ENCODE measurements at places on chromosomes 16 and 17. TPM values are rescaled to one million over a fixed set of nuclear protein-coding genes. Genes with fewer than 3 reads are reported as not detected.

- no peaks in the 10 kb centered on the region for H3K27me3 ChIP-seq
- no peak overlapping the region for H3K27ac ChIP-seq
- H3K4me1 ChIP-seq, result peaks cover 9% of the 10 kb centered on the region
- H3K36me3 ChIP-seq, result peaks cover 3% of the 10 kb centered on the region
- DNase-seq, result no peak
- no peak overlapping the region for H3K4me3 ChIP-seq
These were observed 127.5 kb downstream of the MRTFB start for GRCh38 chr16:14198572-14198971.

DNA sequence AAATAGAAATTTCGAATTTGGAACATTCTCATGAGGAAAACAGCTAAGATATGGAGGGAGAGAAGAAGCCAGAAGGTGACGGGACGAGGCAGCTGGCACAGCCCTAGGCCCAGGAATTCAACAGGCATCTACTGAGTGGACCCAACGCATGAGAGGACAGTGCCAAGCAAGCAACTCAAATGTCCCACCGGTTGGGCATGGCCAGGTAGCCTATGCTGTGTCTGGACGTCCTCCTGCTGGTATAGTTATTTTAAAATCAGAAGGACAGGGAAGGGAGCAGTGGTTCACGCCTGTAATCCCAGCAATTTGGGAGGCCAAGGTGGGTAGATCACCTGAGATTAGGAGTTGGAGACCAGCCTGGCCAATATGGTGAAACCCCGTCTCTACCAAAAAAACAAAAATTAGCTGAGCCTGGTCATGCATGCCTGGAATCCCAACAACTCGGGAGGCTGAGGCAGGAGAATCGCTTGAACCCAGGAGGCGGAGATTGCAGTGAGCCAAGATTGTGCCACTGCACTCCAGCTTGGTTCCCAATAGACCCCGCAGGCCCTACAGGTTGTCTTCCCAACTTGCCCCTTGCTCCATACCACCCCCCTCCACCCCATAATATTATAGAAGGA, 2.0 kb downstream of the GH1 start:
- no peak for DNase-seq
- peaks cover 18% of the 10 kb centered on the region for H3K27me3 ChIP-seq
- H3K4me3 ChIP-seq, result no peak overlapping the region
- H3K4me1 ChIP-seq, result no peaks in the 10 kb centered on the region

DNA sequence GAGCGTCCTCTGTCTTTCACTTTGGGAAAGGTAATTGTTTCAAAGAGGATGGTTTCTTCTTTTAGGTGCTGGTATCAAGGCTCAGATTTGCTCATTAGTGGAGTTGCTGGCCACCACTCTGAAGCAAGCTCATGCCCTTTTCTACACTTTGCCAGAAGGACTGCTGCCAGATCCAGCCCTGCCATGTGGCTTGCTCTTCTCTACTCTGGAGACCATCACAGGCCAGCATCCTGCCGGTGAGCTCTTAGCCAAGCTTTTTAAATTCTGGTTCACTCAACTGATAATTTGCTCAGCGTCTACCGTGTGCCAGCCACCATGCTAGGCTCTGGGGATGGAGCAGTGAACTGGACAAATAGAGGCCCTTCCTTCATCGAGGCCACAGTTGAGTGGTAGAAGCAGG, 4.3 kb downstream of the COG1 start:
- no peaks in the 10 kb centered on the region for H3K4me1 ChIP-seq
- no peaks in the 10 kb centered on the region for H3K27me3 ChIP-seq
- no peak overlapping the region for H3K27ac ChIP-seq
- H3K4me3 ChIP-seq, result no peak overlapping the region
- H3K36me3 ChIP-seq, result peaks cover 31% of the 10 kb centered on the region

GRCh38 chr17:32805029-32805976, 71.6 kb downstream of the MYO1D start:
- no peaks in the 10 kb centered on the region for H3K36me3 ChIP-seq
- H3K4me3 ChIP-seq, result no peak overlapping the region
- no peak overlapping the region for H3K27ac ChIP-seq
- no peaks in the 10 kb centered on the region for H3K27me3 ChIP-seq

GRCh38 chr17:78990349-78991016, 10.8 kb upstream of the LGALS3BP start:
- no peak for DNase-seq
- H3K36me3 ChIP-seq, result peaks cover 15% of the 10 kb centered on the region
- peaks cover 33% of the 10 kb centered on the region for H3K4me1 ChIP-seq
- H3K27ac ChIP-seq, result no peak overlapping the region
- H3K4me3 ChIP-seq, result no peak overlapping the region

- H3K36me3 ChIP-seq, result no peaks in the 10 kb centered on the region
- H3K27ac ChIP-seq, result no peak overlapping the region
- no peak overlapping the region for H3K4me3 ChIP-seq
- DNase-seq, result no peak
These were observed 83.9 kb upstream of the CIBAR2 start for GRCh38 chr16:85195900-85196772.

- peak overlapping the region; percentile 50 for H3K4me3 ChIP-seq
- no peaks in the 10 kb centered on the region for H3K36me3 ChIP-seq
- no peaks in the 10 kb centered on the region for H3K27me3 ChIP-seq
These were observed 14.4 kb downstream of the GUCY2D start for GRCh38 chr17:8016632-8017424.

DNA sequence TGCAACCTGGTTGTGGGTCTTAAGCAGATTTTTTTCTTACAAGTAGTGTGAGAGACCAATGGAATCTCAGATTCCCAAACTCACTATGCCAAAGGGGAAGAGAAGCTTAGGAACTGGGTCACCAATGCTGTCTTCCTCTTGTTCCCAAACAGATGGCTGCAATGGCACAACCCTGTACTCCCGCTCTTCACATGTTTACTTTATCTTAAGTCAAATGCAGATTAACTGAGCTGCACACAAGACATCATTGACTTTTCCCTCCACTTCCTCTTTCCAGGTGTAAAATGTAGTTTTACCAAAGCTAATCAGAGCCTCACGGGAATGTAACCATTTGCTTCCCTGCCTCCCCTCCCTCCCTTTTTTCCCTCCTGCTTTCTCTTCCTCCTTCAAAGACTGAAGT, 14.4 kb upstream of the CD300E start:
- H3K36me3 ChIP-seq, result no peaks in the 10 kb centered on the region
- H3K4me1 ChIP-seq, result no peaks in the 10 kb centered on the region
- H3K27me3 ChIP-seq, result peaks cover 94% of the 10 kb centered on the region
- no peak for DNase-seq

- H3K4me3 ChIP-seq, result no peak overlapping the region
- DNase-seq, result no peak
- peaks cover 74% of the 10 kb centered on the region for H3K27me3 ChIP-seq
These were observed 6.8 kb downstream of the KIF19 start for GRCh38 chr17:74332763-74333283.

GRCh38 chr17:16935241-16935663, 36.7 kb downstream of the TNFRSF13B start:
- H3K36me3 ChIP-seq, result no peaks in the 10 kb centered on the region
- H3K27ac ChIP-seq, result no peak overlapping the region
- no peaks in the 10 kb centered on the region for H3K27me3 ChIP-seq
- no peak for DNase-seq

DNA sequence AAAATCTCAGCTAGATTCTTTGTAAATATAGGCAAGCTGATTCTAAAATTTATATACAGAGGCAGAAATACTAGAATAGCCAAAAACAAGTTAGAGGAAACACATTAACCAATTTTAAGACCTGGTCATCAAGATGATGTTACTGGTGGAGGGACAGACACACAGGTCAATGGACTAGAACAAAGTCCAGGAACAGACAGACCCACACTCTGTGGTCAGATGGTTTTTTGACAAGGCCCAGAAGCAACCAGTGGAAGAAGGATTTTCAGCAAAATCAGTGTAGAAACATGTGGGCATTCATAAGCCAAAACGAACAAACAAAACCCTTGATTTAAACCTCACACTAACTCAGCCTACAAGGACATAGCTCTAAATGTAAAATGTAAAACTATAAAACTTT, 99.7 kb upstream of the METRNL start:
- no peak for DNase-seq
- no peaks in the 10 kb centered on the region for H3K4me1 ChIP-seq
- H3K27ac ChIP-seq, result no peak overlapping the region

- H3K4me1 ChIP-seq, result peaks cover 7% of the 10 kb centered on the region
- H3K36me3 ChIP-seq, result no peaks in the 10 kb centered on the region
- H3K27me3 ChIP-seq, result no peaks in the 10 kb centered on the region
- DNase-seq, result no peak
- no peak overlapping the region for H3K4me3 ChIP-seq
- no peak overlapping the region for H3K27ac ChIP-seq
These were observed 32.3 kb downstream of the AXIN2 start for GRCh38 chr17:65529040-65529633.

DNA sequence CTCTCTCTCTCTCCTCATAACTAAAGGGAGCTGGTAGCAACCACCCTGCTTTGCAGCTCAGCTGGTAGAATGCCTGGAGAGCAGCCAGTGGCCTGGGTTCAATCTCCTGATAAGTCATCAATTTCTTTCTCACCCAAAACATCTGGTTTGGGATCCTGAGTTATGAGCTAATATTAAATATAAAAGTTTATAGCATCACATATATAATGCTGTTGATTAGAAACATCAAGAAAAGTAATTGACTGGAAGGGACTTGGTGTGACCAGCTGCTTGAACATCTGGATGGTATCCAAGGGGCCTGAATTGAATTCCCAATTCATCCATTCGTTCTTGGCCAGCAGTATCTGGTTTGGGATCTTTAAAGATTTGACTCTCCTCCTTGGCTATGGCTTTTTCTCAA, 12.2 kb upstream of the ELAC2 start:
- no peak for DNase-seq
- no peaks in the 10 kb centered on the region for H3K36me3 ChIP-seq
- no peak overlapping the region for H3K4me3 ChIP-seq
- peaks cover 9% of the 10 kb centered on the region for H3K27me3 ChIP-seq

DNA sequence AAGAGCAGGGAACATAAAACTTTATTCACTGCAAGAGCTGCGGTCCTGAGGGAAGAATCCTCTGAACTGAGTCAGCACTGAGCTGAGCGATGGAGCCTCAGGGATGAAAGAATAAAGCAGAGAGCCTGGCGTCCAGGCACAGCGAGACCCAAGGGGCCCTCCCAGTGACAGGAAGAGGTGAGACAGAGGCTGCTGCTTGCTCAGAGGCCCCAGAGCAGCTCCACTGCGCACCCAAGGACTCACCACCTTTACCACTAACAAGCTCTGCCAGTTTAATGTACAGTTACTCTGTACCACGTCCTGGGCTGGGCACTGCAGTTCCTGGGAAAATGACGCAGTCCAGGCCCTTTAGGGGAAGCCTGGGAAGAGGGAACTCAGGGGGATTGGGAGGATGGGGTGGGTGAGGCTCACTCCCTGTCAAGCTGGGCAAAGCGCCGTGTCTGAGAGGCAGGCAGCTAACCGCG, 5.6 kb downstream of the GFAP start:
- peak; percentile 37 for DNase-seq
- no peak overlapping the region for H3K27ac ChIP-seq
- H3K4me3 ChIP-seq, result no peak overlapping the region
- no peaks in the 10 kb centered on the region for H3K27me3 ChIP-seq
- peaks cover 28% of the 10 kb centered on the region for H3K4me1 ChIP-seq

DNA sequence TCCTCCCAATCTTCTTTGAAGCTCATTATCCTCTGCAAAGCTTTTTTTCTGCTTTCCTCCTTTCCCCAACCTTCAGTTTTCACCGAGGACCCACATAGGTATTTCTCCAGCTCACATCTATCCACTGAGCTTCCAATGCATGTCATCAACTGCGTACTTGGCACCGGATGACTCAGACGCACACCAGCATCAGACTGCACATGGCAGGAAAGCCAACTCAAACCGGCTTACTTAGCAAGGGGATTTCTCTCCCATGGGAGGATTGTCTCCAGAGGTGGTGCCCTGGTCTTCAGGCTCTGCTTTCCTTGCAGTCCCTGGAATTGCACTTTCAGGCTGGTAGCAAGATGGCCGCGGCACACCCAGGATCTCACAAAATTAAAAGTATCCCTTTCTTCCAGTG, 1.7 kb upstream of the AKTIP start:
- no peaks in the 10 kb centered on the region for H3K27me3 ChIP-seq
- H3K4me1 ChIP-seq, result peaks cover 27% of the 10 kb centered on the region
- DNase-seq, result no peak
- H3K27ac ChIP-seq, result no peak overlapping the region
- H3K4me3 ChIP-seq, result no peak overlapping the region

DNA sequence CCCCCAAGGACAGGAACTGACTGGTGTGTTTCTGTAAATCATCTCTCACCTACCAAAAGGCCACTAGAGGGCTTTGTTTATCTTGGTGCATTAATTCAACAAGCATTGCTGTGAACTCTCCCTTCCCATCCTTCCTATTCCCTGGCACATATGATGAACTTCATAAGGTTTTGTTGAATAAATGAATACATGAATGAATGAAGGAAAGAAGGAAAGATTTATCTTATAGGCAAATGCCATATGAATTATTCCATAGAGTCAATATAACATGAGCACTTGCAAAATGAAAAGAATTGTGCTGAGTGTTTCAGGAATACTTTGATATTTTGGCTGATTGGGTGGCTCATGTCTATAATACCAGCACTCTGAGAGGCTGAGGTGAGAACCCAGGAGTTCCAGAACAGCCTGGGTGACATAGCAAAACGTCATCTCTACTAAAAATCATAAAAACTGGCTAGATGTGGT, 4.3 kb downstream of the SPDYE4 start:
- no peaks in the 10 kb centered on the region for H3K4me1 ChIP-seq
- no peak overlapping the region for H3K27ac ChIP-seq
- H3K36me3 ChIP-seq, result no peaks in the 10 kb centered on the region
- H3K27me3 ChIP-seq, result peaks cover 51% of the 10 kb centered on the region

DNA sequence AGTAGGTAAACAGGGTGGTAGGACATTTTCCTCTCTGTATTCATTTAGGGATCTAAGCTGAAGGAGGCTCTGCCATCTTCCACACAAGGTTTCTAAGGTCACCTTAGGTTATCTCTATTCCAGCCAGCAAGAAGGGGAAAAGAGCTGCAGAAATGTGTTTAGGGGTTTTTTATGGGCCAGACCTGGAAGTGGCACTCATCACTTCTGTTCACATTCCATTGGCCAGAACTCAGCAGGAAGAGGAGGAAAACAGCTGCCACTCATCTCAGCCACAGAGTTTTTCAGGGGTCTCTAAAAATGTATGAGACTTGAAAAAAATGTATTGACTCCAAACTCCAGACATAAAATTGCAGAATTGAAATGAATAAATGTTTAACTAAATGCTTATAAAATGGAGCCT, 65.8 kb downstream of the FTO start:
- H3K36me3 ChIP-seq, result no peaks in the 10 kb centered on the region
- no peak overlapping the region for H3K27ac ChIP-seq
- no peak for DNase-seq
- no peaks in the 10 kb centered on the region for H3K27me3 ChIP-seq

Gene AURKB
- 159 TPM for total RNA-seq

Gene KCNG4
- not detected for total RNA-seq

Gene SOX15
- total RNA-seq, result 124 TPM

Gene TAF15
- total RNA-seq, result 187 TPM

Gene MYO1C
- total RNA-seq, result 237 TPM

Gene KPNA2
- total RNA-seq, result 175 TPM
